ENCODE measurements at places on chromosomes 1 and 21. TPM values are rescaled to one million over a fixed set of nuclear protein-coding genes. Genes with fewer than 3 reads are reported as not detected.

- peaks cover 18% of the 10 kb centered on the region for H3K4me1 ChIP-seq
- H3K27me3 ChIP-seq, result peaks cover 86% of the 10 kb centered on the region
- H3K4me3 ChIP-seq, result no peak overlapping the region
- no peak for DNase-seq
- no peak overlapping the region for H3K27ac ChIP-seq
These were observed 6.7 kb downstream of the GRHL3 start for GRCh38 chr1:24325587-24326449.

GRCh38 chr1:184406479-184406878 is 19.6 kb downstream of the C1orf21 start:
- no peak overlapping the region for H3K27ac ChIP-seq
- peaks cover 8% of the 10 kb centered on the region for H3K27me3 ChIP-seq
- DNase-seq, result no peak

DNA sequence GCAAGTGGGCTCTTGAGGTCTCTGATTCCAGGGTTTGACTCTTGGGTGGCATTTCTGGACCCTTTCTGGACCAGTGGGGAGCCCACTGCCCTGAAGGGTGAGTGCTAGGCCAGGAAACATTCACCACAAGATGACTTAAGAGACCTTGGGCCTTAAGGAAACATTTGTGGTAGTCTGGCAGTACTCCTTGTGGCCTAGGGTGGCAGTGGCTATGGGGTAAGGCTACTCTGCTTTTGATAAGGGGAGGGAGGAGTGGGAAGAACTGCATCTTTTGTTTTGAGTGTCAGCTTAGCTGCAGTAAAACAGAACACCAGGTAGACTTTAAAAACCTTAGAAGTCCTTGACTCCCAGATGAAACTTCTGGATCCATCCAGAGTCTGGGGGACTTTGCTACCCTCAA is 529.3 kb upstream of the LRRC7 start:
- no peak overlapping the region for H3K27ac ChIP-seq
- DNase-seq, result no peak
- H3K4me3 ChIP-seq, result no peak overlapping the region

DNA sequence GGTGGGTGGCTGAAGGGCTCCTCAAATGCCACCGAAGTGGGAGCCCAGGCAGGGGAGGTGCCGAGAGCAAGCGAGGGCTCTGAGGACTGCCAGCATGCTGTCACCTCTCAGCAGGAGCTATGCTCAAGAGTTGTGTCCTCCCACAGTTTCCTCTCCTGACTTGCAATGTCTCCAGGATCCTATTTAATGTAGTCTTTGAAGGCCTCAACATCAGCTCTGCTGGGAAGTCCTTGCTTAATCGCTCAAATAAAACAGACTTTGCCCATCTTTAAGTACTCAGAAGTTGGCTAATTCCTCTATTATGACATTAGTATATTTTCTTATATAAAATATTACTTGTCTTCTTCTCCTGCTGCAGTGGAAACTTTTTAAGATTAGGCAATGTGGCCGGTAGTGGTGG is 154.2 kb upstream of the NRIP1 start:
- H3K36me3 ChIP-seq, result no peaks in the 10 kb centered on the region
- H3K27me3 ChIP-seq, result no peaks in the 10 kb centered on the region
- no peak for DNase-seq
- H3K27ac ChIP-seq, result no peak overlapping the region
- H3K4me3 ChIP-seq, result no peak overlapping the region
- no peaks in the 10 kb centered on the region for H3K4me1 ChIP-seq

DNA sequence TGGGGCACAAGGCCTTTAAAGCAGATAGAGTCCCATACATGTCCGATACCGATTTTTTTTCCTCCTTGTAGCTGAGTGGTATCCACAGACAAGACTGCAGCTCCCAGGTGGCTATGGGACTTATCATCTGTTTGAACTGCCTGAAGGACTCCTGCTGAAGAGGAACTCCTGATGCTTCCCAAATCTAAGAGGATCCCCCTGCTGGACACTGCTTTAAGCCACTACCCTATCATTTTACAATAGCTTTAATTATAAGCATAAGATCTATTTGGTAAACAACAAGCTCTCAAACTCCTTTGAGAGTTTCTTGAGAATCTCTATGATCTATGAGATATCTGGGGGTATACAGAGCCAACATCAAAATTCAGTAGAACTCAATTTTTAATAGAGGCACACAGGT is 11.7 kb downstream of the NDC1 start:
- H3K27ac ChIP-seq, result no peak overlapping the region
- H3K4me3 ChIP-seq, result no peak overlapping the region
- no peaks in the 10 kb centered on the region for H3K27me3 ChIP-seq
- H3K4me1 ChIP-seq, result no peaks in the 10 kb centered on the region

- H3K27me3 ChIP-seq, result peaks cover 46% of the 10 kb centered on the region
- H3K4me1 ChIP-seq, result peaks cover 3% of the 10 kb centered on the region
- H3K4me3 ChIP-seq, result no peak overlapping the region
- H3K36me3 ChIP-seq, result no peaks in the 10 kb centered on the region
- H3K27ac ChIP-seq, result no peak overlapping the region
- no peak for DNase-seq
These were observed 1.5 kb downstream of the AJAP1 start for GRCh38 chr1:4655674-4656532.

DNA sequence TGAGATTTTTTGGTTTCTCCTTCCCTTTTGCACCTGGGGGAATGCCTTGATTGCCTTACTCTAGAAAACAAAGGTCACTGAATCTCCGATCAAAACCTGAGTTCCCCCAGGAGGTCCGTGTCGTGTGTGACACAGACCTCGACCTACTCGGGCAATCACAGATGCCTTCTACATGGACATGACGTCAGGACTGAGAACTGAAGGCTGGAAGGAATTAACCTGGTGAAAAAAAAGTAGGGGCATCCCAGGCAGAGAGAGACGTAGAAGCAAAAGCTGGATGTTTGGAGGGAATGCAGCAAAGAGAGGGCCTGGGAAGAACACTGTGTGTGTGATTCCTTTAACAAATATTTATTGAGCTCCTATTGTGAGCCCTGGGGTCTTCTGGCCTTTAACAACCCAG is 178.0 kb downstream of the PRDM2 start:
- no peak overlapping the region for H3K4me3 ChIP-seq
- DNase-seq, result no peak
- H3K27me3 ChIP-seq, result peaks cover 2% of the 10 kb centered on the region
- no peaks in the 10 kb centered on the region for H3K36me3 ChIP-seq

DNA sequence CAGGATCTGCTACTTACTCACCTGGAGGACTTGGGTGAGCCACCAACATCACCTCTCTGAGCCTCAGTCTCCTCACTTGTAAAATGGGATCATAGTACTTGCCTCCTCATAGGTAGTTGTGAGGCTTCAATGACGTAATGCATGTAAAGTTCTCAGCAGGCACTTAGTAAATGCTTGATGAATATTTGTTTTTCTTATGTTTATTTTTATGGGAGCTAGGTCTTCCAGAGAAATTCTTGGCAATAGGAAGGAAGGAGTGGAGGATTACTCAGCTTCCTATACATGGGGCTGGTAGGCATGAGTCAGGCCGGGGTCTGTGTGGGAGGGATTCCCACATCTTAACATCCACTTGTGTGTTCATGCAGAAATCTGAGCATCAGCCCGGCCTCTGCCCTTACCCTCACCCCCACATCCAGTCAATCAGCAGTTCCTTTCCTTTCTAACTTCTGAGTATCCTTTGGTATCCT is 95.4 kb upstream of the USP24 start:
- no peak overlapping the region for H3K27ac ChIP-seq
- peaks cover 8% of the 10 kb centered on the region for H3K27me3 ChIP-seq
- no peaks in the 10 kb centered on the region for H3K36me3 ChIP-seq
- H3K4me1 ChIP-seq, result no peaks in the 10 kb centered on the region
- no peak for DNase-seq

- H3K4me1 ChIP-seq, result no peaks in the 10 kb centered on the region
- DNase-seq, result no peak
- H3K4me3 ChIP-seq, result no peak overlapping the region
- H3K27me3 ChIP-seq, result peaks cover 30% of the 10 kb centered on the region
- no peaks in the 10 kb centered on the region for H3K36me3 ChIP-seq
These were observed 24.8 kb downstream of the LEMD1 start for GRCh38 chr1:205396967-205397616.

- no peak overlapping the region for H3K4me3 ChIP-seq
- H3K27ac ChIP-seq, result no peak overlapping the region
- peaks cover 11% of the 10 kb centered on the region for H3K4me1 ChIP-seq
- peaks cover 36% of the 10 kb centered on the region for H3K36me3 ChIP-seq
These were observed 12.4 kb downstream of the ARPC5 start for GRCh38 chr1:183622884-183623785.

- no peak overlapping the region for H3K27ac ChIP-seq
- H3K36me3 ChIP-seq, result peaks cover 3% of the 10 kb centered on the region
- H3K27me3 ChIP-seq, result peaks cover 6% of the 10 kb centered on the region
- no peak for DNase-seq
These were observed 20.8 kb downstream of the PPFIA4 start for GRCh38 chr1:203046984-203047630.

CAMK2N1 gene
- total RNA-seq, result 0.63 TPM

SLC9C2 gene
- total RNA-seq, result not detected

RNU1-3 gene
- 1,691 TPM for total RNA-seq

PHGDH gene
- total RNA-seq, result 143 TPM

SPRR2A gene
- not detected for total RNA-seq

TRIM58 gene
- 0.73 TPM for total RNA-seq
